ENCODE measurements at places on chromosomes 13 and 19. TPM values are rescaled to one million over a fixed set of nuclear protein-coding genes. Genes with fewer than 3 reads are reported as not detected.

Gene VASP
- total RNA-seq, result 21.7 TPM

Gene PRRG2
- total RNA-seq, result 8.5 TPM

Gene ZNF556
- not detected for total RNA-seq

Gene USHBP1
- total RNA-seq, result 1.6 TPM

Gene B3GNT8
- 0.65 TPM for total RNA-seq
